SHP77 (cell line): ENCODE measurements at places on chromosomes 1 and 21.
A peak's percentile ranks its signal among the peaks of the same experiment; 100 is the strongest.

DNA sequence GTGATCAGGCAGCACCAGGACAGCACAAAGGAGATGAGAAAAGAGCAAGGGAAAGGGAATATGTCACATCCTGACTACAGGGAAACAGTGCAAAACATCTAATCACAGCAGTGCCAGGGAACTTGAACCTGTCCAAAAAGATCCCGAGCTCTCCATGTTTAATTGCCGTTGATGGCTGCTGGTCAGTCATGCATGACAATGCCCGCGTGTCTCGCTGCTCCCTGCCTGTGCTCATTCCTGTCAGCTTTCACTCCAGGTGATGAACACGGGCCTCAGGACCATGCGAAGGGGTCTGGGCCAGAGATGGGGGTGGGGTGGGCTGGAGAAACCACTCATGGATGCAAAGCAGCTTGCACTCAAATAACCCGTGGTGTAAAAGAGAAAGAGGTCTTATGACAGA lies 287.0 kb downstream of the GPATCH2 start:
- peak; percentile 40 for DNase-seq

DNA sequence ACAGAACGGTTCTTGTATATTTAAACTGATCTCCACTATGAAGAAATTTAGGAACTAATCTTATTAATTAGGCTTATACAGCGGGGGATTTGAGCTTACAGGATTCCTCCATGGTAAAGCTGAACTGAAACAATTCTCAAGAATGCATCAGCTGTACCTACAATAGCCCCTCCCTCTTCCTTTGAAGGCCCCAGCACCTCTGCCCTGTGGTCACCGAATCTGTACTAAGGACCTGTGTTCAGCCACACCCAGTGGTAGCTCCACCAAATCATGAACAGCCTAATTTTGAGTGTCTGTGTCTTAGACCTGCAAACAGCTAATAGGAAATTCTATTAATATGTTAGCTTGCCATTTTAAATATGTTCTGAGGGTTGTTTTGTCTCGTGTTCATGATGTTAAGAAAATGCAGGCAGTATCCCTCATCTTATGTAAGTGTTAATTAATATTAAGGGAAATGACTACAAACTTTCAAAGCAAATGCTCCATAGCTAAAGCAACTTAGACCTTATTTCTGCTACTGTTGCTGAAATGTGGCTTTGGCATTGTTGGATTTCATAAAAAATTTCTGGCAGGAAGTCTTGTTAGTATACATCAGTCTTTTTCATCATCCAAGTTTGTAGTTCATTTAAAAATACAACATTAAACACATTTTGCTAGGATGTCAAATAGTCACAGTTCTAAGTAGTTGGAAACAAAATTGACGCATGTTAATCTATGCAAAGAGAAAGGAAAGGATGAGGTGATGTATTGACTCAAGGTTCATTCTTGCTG lies 147.2 kb downstream of the NR5A2 start:
- DNase-seq: no peak

- DNase-seq: no peak
Measured at GRCh38 chr1:162619076-162619475, 13.2 kb upstream of the DDR2 start.

GRCh38 chr1:218525451-218526197 lies 180.5 kb downstream of the TGFB2 start:
- no peak for DNase-seq

GRCh38 chr1:157496121-157496526 lies 56.2 kb downstream of the FCRL5 start:
- peak; percentile 34 for DNase-seq

- no peak for DNase-seq
Measured at GRCh38 chr1:69073176-69073575, 494.5 kb upstream of the LRRC7 start.

DNA sequence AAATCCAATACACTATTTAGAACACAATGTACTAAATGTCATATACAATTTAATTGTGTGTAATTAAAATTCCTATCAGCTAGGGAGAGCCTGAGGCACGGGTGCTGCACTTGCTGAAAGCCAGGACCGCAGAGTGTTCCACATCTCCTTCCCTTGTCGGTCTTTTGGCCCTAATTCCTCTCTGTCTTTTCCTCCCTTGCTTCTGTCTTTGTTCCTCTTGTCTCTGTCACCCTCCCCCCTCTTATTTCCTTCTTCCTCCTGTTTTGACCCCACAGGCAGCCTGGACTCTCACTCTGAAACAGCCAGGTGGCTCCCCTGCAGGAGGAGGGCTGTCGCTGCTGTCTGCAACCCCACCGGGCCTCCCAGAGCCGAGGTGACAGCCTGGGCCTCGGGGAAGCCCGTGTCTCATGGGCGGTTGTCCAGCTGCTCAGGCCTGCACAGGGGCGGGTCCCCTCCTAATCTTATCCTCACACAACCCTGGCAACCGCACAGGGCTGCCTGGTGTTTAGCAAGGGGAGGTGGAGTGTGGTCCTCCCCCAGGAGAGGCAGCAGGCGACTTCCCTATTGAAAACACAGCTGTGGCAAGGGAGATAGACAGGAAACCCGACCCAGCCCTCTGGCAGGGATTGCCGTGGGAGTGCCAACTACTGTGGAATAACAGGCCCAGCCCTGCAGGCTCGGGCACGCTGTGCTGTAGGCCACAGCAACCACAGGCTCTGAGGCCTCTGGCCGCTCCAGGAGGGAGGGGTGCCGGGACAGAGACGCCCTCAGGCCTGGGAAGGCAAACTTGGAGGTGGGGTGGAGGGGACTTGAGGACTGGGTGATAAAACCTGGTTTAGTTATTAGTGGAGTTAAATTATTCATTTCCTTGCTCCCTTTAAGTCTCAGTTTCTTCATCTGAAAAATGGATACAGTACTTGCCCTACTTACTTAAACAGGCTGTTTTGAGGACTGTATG lies 68.8 kb upstream of the WDR26 start:
- DNase-seq: peak; percentile 78

DNA sequence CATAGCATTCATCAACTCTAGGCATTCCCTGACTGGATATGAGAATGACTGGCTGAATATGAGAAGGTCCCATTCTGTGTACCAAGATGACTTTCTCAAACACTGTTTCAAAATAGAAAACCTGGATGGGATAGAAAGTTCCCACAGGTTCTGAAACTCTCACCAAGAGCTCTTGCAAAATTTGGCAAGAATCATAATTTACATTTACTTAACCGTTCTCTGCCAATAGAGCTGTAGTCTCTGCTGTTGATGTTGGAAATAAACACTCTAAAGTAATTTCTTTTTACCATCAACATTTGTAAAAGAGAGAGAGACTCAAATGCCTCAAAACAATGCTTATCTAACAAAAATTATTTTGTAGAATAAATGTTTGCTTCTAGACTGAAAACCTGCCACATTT lies 221.1 kb downstream of the LMO4 start:
- no peak for DNase-seq

DNA sequence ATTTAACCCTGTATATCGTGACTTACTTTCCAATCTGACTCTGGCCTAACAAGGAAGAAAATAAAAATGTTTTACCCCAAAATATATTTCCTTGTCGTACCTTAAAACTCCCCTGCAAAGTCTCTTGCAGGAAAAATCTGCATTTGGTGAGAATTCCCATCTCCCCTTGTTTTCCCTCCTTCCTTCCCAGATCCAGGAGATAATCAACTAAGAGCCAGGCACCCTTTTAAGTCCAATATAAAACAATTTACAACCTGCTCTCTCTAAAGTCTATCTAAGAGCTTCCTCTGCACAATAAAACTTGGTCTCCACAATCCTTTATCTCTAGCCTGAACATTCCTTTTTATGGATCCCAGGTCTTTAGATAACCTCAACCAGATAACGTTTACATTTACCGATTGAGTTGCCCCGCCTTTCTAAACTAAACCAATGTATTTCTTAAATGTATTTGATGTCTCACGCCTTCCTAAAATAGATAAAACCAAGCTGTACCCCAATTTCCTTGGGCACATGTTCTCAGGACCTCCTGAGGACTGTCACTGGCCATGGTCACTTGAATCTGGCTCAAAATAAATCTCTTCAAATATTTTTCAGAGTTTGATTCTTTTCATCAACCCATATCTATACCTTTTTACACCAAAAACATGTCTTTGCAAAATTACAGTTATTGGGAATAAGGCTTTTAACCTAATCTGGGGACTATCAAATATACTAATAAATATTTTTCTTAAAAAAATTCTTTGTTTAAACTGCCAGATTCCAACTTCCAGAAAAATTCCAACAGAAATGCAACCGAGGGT lies 993 bp downstream of the DDX59 start:
- DNase-seq: no peak

- no peak for DNase-seq
Measured at GRCh38 chr1:98704474-98704873, 43.0 kb downstream of the SNX7 start.

DNA sequence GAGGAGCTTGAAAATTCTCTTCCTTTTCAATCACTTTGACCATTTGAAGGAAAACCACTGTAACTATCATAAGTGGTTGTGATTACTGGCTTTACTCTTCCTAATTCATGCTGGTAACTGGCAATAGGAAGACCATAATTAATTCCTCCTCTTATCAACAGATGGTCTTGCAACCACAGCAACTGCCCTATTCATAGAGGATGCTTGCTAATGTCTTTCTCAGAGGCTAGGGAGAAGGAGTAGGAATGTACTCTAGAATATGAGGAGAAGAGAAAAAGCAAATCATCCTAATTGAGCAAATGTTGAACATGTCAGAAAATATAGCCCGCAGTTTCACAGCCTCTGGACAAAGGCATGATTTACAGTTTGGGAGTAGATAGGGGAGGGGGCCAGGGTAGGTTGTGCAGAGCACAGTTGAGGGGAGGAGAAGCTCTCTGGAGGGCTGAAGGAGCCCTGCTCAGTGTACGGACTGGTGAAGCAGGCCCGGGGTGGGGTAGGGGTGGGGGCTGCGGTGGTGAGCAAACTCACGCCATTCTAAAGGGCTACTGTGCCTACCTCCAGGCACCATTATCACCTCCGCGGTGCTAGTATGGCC lies 192.9 kb downstream of the PCP4 start:
- DNase-seq: no peak
